ENCODE measurements at places on chromosomes 7 and 10. TPM values are rescaled to one million over a fixed set of nuclear protein-coding genes. Genes with fewer than 3 reads are reported as not detected.

The MYPN gene
- polyA plus RNA-seq: 9.2 TPM

The LIPN gene
- not detected for polyA plus RNA-seq

The STRA8 gene
- polyA plus RNA-seq: not detected

The OPALIN gene
- not detected for polyA plus RNA-seq

The LIPJ gene
- polyA plus RNA-seq: 0.18 TPM

The TRIL gene
- 0.08 TPM for polyA plus RNA-seq

The MRC1 gene
- not detected for polyA plus RNA-seq

The ZNF248 gene
- polyA plus RNA-seq: 7.4 TPM

The GNAT3 gene
- not detected for polyA plus RNA-seq

The VPS26A gene
- 82.0 TPM for polyA plus RNA-seq

The ZWINT gene
- polyA plus RNA-seq: 34.8 TPM

GRCh38 chr10:119341459-119342301 lies 134.3 kb downstream of the GRK5 start:
- DNase-seq: peak; percentile 80

- no peak for DNase-seq
These were observed 100.5 kb downstream of the CXCL12 start for GRCh38 chr10:44284198-44285084.

- peak; percentile 16 for DNase-seq
These were observed 325.9 kb upstream of the SMIM30 start for GRCh38 chr7:113444261-113444660.

- DNase-seq: peak; percentile 92
These were observed 159.2 kb downstream of the KCNMA1 start for GRCh38 chr10:77478247-77478961.

DNA sequence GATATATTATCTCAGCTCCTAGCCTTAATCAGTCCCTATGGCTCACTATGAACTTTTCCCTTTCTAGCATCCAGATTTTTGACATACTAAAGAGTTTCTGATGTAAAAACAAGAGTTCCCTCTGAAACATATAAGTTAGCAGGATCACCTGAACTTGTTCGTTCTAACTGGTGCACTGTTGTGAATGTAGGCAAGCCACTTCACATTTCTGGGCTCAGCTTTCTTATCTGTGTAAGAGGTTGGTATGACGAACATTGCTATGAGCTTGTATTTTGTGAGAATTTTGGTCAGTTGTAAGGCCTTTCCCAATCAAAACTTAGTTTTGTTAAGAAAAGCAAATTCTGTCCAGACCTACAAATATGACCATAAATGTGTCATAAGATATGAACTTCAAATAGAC lies 46.1 kb downstream of the MAGI2 start:
- DNase-seq: no peak

- no peak for DNase-seq
These were observed 135.9 kb upstream of the EEPD1 start for GRCh38 chr7:36017111-36017510.

- no peak for DNase-seq
These were observed 150.6 kb downstream of the AKR1D1 start for GRCh38 chr7:138226745-138227279.

GRCh38 chr7:66627151-66627681 lies 1.5 kb upstream of the KCTD7 start:
- DNase-seq: peak; percentile 85

GRCh38 chr7:11231190-11231589 lies 257.5 kb downstream of the PHF14 start:
- DNase-seq: no peak

DNA sequence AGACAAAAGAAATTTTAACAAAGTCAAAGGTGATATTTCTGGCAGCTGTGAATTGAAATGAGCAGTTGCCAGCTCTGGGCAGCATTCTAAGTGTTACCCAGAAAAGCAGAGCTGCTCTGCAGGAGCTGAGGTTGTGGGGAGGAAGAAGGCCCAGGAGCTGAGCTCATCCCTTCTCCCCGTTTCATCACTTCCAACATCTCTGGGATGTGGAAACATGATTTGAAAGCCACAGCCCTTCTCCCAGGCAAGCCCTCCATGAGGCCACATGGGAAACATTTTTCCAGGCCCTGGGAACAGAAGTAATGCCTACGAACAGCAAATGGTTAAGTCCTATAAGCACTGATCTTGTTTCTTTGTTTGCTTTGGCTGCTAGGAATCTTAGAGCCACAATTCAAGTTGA lies 10.9 kb upstream of the DMBT1 start:
- peak; percentile 18 for DNase-seq

GRCh38 chr10:118763202-118763988 lies 8.6 kb upstream of the CACUL1 start:
- peak; percentile 12 for DNase-seq

- DNase-seq: peak; percentile 4
These were observed 124.7 kb upstream of the CTBP2 start for GRCh38 chr10:125284875-125285597.

- DNase-seq: peak; percentile 2
These were observed 2.7 kb upstream of the NRG3 start for GRCh38 chr10:81872206-81872862.

DNA sequence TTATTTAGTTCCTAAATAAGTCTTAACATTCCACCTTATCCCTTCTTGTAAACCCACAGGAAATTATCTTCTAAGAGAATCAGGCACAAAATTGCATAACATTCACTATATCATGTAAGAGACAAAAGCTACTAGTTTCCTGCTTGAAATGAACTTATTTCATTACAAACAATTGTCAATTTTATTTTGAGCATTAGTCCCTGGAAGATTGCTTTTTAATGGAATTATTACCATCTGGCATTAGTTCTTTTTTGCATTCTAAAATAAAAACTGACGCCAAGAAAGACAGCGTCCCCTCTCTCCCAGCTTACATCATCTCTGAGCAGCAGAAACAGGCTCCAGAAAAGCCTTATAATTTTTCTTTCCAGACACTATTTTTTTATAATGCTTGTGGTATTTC lies 121.8 kb downstream of the NOC3L start:
- no peak for DNase-seq

- DNase-seq: peak; percentile 22
These were observed 114.2 kb upstream of the DGKB start for GRCh38 chr7:15016766-15017165.

GRCh38 chr7:43915907-43916306 lies 9.5 kb upstream of the URGCP start:
- no peak for DNase-seq

DNA sequence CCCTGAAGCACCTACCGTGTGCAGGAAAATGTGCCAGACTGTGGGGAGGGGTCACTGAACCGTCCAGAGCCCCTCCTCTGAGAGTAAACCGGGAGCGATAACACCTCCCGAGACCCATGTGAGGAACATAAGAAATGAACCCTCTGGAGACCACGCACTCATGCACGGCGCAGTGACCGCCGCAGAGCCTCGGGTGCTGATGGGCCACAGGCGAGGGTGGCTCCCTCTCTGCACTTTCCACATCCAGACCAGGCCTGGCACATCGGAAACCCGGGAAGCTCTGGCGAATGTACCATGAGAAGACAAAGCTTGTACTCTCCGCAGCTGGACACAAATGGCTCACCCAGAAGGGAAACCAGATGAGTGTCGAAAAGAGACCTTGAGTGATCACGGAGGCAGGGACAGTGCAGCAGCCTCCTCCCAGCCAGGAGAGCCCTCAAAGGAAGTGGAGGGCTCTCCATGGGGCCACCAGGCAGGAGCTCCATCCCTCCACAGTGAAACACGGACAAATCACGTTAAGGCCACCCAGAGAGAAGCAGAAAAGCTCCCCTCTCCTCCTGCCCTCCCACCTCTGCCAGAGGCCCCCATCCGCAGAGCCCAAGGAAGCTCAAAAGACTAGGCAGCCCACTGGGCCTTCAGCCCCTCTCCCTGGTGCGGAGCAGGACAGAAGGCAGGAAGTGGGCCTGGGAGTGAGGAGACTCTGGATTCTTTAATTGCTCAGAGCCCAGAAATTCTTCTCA lies 178.1 kb upstream of the PPP2R2D start:
- no peak for DNase-seq

DNA sequence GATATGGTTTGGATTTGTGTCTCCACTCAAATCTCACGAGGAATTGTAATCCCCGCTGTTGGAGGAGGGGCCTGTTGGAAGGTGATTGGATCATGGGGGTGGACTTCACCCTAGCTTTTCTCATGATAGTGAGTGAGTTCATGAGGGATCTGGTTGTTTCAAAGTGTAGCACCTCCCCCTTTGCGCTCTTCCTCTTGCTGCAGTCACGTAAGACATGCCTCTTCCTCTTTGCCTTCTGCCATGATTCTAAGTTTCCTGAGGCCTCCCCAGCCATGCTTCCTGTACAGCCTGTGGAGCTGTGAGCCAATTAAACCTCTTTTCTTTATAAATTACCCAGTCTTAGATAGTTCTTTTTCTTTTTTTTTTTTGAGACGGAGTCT lies 17.1 kb downstream of the CDNF start:
- no peak for DNase-seq

DNA sequence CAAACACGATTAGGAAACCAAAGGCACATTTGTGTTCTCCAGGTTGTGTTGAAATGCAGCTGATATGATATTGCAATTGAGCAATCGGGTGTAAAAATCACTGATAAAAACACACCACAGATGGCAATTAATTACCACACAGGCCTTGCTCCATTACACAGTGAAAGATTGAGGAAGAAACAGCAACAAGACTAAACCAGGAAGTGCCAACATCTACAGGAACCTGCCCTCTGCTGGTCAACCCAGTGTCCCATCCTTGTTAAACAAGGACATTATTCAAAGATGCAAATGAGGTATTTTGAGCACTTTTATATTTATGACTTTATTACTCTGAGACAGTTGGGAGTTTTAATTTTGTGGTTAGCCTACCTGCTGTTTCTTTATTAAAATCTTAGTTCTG lies 765.6 kb upstream of the GHITM start:
- DNase-seq: peak; percentile 1

- DNase-seq: peak; percentile 91
These were observed 73.3 kb downstream of the ZMIZ1 start for GRCh38 chr10:79142064-79142491.
